ENCODE measurements at places on chromosomes 12 and 14. TPM values are rescaled to one million over a fixed set of nuclear protein-coding genes. Genes with fewer than 3 reads are reported as not detected.

The FGF23 gene
- total RNA-seq = not detected

The CNTN1 gene
- total RNA-seq = not detected

The PPM1H gene
- total RNA-seq = not detected

The KRT3 gene
- total RNA-seq = not detected

The RPGRIP1 gene
- total RNA-seq = not detected

The KLHL28 gene
- total RNA-seq = 19.8 TPM

The OAS2 gene
- 331 TPM for total RNA-seq

The CLEC4E gene
- not detected for total RNA-seq

The ACRBP gene
- 1.8 TPM for total RNA-seq

The IAPP gene
- total RNA-seq = not detected

The SIX1 gene
- total RNA-seq = 1.4 TPM

The UNC119B gene
- total RNA-seq = 23.6 TPM

The GARIN6 gene
- not detected for total RNA-seq

The LIN7A gene
- not detected for total RNA-seq

The EPYC gene
- not detected for total RNA-seq

The KLRD1 gene
- total RNA-seq = 0.65 TPM

The FOXA1 gene
- total RNA-seq = not detected

The CCDC60 gene
- total RNA-seq = not detected

The KRT74 gene
- not detected for total RNA-seq

The SSTR1 gene
- total RNA-seq = not detected

The MAP4K5 gene
- 22.0 TPM for total RNA-seq

The KRT77 gene
- not detected for total RNA-seq

The RHEBL1 gene
- total RNA-seq = 15.8 TPM

The USP30 gene
- total RNA-seq = 6.9 TPM

The KRT76 gene
- total RNA-seq = not detected

The OR6C2 gene
- not detected for total RNA-seq

The HOXC9 gene
- total RNA-seq = not detected

The NTS gene
- total RNA-seq = not detected

The CDKN1B gene
- total RNA-seq = 166 TPM

The OR10G2 gene
- total RNA-seq = not detected

The YY1 gene
- 95.6 TPM for total RNA-seq

The NKX2-8 gene
- not detected for total RNA-seq

The EPS8 gene
- 3.1 TPM for total RNA-seq

The NRL gene
- 2.4 TPM for total RNA-seq

The ASCL1 gene
- not detected for total RNA-seq

The CTSG gene
- total RNA-seq = 0.93 TPM

The NEDD1 gene
- 40.7 TPM for total RNA-seq

The BMP4 gene
- total RNA-seq = 0.83 TPM

The TMEM121 gene
- 9.6 TPM for total RNA-seq

The KRT85 gene
- not detected for total RNA-seq

The PIK3C2G gene
- total RNA-seq = not detected

The ADAM21 gene
- total RNA-seq = not detected

The CACNA2D4 gene
- 20.8 TPM for total RNA-seq

The SERPINA3 gene
- not detected for total RNA-seq

The OTX2 gene
- not detected for total RNA-seq

The PPP1R3E gene
- total RNA-seq = 29.7 TPM

The GLS2 gene
- total RNA-seq = 0.33 TPM

The NELL2 gene
- 10.1 TPM for total RNA-seq

The GALNT16 gene
- total RNA-seq = not detected

The SLC25A21 gene
- not detected for total RNA-seq

The SLC7A8 gene
- 0.76 TPM for total RNA-seq

The SMOC1 gene
- total RNA-seq = not detected

The ACSS3 gene
- total RNA-seq = not detected

The TUBA1A gene
- 106 TPM for total RNA-seq
